Tibial artery (tissue), 4 donors: ENCODE measurements at places on chromosomes 7 and 10.

GRCh38 chr10:80894797-80895467 lies 357.2 kb downstream of the SH2D4B start:
- DNase-seq, result no peak

DNA sequence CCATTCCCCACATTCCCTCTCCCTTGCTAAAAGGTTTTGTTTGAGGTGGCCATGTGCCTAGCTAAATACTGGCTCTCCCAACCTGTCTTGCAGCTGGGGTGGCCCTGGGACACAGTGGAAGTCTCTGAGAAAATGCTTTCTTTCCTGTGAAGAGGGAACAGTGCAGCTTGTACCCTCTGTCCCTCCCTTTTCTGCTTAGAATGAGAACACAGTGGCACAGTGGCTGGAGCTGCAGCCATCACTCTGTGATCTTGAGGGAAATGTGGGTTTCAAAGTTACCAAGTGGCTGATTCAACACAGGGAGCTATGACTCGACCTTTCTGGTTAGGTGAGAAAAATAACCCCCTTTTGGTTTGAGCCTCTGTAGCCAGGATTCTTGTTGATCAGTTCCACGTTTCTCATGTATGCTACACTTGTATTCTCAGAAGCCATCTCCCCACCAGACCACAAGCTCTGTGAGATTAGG lies 62.7 kb upstream of the CARD11 start:
- DNase-seq, result no peak

- DNase-seq, result peak; percentile 71
Observed at GRCh38 chr10:12844811-12845483, 156.6 kb downstream of the CCDC3 start.

GRCh38 chr10:124253006-124253405 lies 159.6 kb upstream of the CHST15 start:
- no peak for DNase-seq

DNA sequence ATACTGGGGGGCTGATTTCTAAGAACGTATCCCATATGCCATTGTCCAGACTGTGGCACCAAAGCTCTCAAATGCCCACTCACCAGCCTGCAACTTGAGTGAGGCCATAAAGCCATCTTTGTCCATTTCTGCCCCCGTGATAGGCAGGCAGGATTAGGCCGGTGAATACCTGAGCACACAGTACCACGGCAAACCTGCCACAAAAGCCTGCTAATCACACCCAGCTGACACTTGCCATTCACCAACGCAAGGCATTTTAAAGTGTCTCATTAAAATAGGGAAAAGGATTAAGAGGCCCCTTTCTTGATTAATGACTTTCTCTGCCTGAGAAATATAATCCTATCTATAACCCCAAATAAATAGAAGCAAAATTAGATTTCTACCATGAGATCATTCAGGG lies 111.4 kb upstream of the NANOS1 start:
- DNase-seq, result no peak

GRCh38 chr10:20737107-20737506 lies 160.0 kb downstream of the NEBL start:
- DNase-seq, result no peak

DNA sequence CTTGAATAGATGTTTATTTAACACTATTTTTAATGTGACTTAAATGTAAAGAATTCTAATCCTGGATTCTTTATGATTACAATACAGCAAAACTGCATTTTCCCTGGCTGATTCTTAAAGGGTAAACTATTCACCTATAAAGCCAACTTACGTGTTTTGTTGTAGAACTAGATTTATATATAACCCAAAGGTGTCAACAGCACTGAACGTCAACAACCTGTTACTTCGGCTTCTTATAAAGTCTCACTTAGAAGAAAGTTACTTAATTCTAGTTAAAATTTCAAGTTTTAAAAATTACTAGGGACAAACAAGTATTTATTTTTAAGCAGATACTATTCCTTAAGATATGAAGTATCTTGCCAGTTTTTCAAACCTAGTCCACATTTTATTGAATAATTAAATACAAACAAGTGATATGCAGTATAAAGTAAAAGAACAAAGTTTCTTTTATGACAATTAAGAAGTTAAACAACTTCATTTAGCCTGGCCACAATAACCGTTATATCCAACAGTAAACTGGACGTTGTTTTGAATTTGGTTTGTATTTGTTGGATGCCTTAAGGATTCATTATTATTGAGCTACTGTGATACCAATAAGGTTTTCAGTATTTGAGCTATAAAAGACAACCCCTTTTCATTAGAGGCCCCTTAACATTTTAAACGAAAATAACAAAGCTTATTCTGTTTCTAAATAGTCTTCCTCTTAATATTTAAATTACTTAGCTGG lies 83.1 kb downstream of the SNX10 start:
- no peak for DNase-seq

DNA sequence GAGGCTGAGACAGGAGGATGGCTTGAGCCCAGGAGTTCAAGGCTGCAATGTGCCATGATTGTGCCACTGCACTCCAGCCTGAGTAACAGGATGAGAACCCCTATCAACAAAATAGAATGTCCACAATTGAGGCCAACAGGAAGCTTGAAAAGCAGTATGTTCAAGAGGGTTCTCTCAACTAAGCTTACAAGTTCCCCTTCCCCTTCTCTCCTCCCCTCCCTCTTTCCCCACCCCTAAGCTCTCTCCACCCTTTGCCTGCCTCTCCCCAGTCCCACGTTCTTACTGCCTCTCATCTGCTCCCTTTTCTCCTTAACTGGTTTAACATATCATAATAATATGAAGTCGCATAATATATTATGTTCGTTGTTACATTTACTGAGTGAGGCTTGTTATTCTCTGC lies 35.4 kb downstream of the KIAA1549 start:
- DNase-seq, result no peak

DNA sequence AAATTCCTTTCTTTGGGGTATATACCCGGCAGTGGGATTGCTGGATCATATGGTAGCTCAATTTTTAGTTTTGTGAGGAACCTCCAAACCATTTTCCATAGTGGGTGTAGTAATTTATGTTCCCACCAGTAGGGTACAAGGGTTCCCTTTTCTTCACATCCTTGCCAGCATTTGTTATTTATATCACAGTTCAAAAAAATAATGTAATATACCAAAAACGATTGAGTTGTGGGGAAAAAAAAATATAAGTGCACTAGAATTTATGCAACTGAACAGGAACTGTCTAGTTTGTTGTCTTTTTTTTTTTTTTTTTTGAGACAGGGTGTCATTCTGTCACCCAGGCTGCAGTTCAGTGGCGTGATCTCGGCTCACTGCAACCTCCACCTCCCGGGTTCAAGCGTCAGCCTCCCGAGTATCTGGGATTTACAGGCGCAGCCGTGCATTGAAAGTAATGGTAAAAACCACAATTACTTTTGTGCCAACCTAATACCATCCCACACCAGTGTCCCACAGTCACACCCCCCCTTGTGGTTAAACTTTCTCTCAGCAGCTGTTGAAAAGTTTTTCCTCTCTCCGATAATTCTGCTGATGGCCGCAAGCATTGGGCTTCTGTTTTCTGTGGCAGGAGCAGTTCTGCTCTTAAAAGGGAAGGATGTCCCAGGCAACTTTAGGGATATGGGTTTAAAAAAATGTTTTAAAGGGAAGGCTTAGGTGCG lies 6.8 kb upstream of the LAT2 start:
- peak; percentile 46 for DNase-seq

DNA sequence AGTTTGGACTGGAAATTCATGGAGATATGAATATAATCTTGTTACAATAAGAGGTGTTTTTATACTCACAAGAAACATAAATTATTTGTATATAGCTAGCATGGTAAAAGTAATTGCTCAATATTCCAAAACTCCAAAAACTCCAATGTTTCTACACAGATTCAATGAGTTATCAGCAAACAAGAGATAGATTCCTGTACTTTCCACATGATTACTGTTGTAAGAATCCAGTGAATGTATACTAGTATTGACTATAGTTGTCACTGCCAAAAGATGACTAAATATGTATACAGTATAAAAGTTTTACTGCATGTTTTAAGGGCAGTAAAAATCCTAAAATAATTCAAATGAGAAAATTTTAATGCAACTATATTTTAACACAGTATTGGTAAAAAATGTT lies 10.7 kb downstream of the ATOH7 start:
- DNase-seq, result no peak

- no peak for DNase-seq
Observed at GRCh38 chr10:14585287-14586193, 189.2 kb downstream of the FAM107B start.

DNA sequence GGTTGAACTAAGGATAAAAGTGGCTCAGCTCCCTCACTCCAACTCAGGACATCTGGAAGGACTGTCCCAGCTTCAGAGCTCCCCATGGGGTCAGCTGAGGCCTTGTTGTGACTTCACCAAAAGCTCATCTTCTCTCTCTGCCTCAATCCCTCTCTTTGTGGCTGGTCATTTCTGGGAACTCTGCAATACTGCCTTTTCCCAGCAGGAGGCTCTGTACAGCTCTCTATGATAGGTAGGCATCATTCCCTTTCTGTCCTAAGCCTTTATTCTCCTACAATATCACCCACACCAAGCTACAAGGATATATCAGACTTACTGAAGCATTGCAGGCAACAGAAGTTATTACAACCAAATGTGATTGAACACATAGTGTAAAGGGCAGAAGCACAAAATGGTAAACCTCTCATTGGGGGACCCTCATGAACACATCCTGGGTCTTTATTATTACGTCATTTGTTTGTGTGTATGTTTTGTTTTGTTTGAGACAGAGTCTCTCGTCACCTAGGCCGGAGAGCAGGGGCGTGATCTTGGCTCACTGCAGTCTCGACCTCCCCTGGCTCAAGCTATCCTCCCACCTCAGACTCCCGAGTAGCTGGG lies 36.7 kb upstream of the PRPS1L1 start:
- DNase-seq, result no peak

DNA sequence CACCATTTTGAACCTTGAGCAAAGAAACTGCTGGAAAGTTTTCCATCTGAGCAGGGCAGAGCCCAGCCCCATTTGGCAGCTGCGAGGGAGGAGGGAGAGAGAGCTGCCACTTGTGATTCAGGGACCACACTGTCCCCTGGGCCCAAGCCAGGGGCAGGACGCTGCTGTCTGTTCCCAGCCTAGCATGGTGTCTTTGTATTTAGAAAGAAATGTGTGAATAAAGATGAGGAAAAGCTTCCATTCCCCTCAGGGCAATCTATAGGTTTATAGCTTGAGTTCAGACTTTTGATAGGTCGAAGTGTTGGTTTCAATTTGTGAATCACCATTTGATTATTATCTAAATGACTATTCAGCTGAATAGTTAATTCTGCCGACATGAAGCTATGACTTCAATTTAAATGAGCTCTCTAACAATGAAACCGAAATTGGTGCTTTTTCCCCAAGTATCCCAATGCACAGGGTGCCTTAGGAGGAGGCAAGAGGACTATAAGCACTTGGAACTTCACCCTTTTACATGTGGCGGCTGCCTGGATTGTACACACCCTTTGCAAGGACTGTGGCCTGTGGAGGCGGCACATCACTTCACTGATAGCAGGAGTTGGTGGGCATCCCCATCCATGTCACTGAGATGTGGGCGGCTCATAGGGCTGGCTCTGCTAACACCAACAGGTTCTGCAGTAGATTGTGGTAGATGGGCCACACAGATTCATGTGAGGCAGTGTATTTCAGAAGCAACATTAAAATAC lies 223.5 kb downstream of the CCDC3 start:
- no peak for DNase-seq

DNA sequence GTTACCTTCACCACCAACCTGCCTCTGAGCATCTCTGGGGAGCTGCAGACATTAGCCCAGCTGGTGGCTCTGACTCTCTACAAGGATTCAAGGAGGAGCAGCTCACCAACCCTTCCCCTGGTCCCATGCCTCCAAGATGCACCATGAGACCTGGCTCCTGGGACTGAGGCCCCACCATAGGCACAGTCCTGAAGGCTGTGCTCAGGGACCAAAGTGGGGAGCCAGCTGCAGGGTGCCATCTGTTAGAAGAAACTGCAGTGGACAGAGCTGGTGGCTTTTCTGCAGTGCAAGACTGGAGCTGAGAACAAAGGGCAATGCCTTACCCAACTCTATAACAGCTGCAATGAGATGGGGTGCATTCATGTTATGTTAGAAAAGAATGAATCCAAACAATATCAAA lies 581.6 kb downstream of the TCERG1L start:
- DNase-seq, result no peak

GRCh38 chr7:119681336-119681735 lies 591.6 kb upstream of the KCND2 start:
- DNase-seq, result no peak

- no peak for DNase-seq
Observed at GRCh38 chr7:119090851-119091250, 866.3 kb downstream of the ANKRD7 start.

DNA sequence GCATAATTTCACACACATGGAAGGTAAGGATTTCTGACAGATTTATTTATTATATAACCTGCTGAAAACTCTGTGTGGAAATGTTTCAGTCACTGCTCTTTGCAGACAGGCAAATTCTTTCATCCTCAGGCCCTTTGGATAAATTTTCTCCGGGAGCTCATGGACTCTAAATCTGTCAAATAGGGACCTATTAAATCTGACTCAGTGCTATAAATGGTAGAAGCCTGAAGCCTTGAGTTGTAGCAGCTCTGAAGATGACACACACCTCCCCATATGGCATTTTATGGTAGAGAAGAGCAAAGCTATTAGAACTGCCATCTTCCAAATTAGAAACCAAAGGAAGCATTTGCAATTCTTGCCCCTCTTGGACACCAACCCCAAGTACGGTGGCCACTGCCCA lies 808.7 kb downstream of the XPNPEP1 start:
- DNase-seq, result no peak

DNA sequence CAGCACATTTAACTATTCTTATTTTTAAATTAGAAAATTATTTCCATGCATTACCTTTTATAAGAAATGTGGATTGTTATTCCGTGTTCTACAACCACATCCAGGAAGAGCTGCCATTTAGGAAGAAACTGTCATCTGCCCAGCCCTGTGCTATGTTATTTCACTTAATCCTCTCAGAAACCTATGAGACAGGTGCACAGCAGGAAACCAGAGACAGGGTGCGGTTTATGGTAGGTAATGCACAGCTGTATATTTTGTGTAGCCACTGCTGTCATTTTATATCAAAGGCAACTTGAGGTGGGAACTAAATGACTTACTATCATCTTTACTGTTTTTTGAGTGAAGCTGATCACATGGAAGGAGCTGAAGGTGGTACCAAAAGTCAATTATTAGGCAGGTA lies 232.3 kb downstream of the MAGI2 start:
- DNase-seq, result no peak

- DNase-seq, result no peak
Observed at GRCh38 chr10:48266528-48266927, 8.0 kb downstream of the FRMPD2 start.

DNA sequence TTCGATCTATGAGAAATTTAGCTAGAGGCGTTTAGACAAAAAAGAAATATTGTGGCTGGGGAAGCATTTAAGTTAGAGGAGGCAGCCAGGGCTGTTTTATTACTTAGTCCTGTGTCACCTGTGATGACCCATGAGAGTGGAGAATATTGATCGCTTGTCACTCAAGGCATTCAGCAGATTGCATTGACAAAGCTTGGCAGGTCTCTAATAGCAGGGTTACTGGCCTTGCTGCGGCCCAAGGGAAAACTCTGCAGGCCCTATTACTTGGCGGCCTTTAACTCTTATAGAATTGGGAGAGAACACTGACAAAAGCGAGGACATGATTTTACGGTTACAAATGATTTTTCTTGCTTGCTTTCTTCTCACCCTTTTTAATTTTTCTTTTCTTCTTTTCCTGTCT lies 473.5 kb downstream of the AUTS2 start:
- no peak for DNase-seq
